Skin of body (tissue), 3 donors: ENCODE measurements at places on chromosomes 5 and 9. TPM values are rescaled to one million over a fixed set of nuclear protein-coding genes. Genes with fewer than 3 reads are reported as not detected.

DNA sequence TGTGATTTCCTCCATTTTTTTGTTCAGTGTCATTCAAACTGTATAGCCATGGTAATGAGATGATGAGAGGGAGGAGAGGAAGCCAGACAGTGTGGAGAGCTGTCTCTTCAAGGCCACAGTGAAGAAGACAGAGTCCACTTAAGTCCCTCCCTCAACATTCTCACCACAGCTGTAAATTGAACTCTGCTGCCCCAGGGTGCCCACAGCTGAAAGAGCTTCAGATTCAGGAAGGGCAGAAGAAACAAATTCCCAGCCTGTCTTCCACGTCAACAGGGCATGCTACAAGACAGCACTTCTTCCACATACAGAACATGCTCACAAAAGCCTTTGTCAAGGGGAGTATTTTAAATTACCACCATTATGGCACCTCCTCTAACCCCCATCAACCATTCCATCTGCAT, 100.4 kb downstream of the KLHL3 start:
- no peak for DNase-seq

- no peak for DNase-seq
Observed at GRCh38 chr9:68804911-68805889, 100.2 kb downstream of the PIP5K1B start.

Gene APC
- 52.6 TPM for total RNA-seq

Gene GABRP
- 31.4 TPM for total RNA-seq

Gene KCNMB1
- total RNA-seq, result 0.20 TPM
